ENCODE measurements at places on chromosomes 6 and 20.

DNA sequence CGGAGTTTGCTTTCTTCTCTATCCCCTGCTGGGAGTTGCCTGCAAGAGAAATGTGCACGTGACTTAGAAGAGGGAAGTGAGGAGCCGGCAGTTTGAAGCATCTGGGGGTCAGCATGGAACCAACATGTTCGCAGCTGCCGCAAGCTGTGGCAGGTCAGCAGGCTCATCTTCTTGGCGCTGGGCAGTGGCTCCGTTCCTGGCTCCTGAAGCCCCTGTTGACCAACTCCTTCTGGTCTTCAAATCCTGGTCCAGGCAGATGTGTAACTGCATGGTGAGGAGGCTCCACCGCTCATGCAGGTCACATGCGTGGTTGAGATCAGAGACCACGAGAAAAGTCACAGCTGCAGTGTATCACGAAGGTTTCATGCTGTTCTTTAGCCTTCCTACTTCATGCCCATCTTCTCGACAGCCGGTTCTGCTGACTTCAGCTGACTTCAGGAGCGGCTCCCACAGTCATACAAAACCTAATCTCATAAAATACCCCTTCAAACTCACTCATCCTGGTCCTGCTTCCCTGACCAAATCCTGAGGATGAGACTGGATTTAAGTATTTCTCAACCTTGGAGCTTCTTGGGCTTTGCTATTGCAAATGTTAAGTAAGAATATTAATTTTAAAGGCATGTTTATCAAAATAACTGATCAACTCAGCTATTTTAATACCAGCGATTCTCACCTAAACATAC, 44.9 kb upstream of the BCAS1 start:
- DNase-seq, result no peak

DNA sequence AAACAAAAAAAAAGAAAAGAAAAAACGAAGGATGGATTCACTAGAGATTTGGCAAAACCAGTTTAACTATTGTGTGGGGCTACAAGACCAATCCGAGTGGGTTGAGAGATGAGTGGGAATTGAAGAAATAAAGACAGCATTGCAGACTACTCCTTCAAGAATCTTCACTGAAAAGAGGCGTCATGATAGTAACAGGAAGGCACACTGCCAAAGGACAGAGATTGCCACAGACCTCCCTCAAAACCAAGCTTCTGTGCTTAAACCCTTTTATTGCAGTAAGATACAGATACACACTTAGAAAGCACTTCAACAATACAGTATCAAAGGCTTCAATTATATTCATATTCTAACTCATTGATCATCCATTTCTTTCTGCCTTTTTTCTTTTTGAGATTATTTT, 103.9 kb downstream of the IPCEF1 start:
- DNase-seq, result no peak

DNA sequence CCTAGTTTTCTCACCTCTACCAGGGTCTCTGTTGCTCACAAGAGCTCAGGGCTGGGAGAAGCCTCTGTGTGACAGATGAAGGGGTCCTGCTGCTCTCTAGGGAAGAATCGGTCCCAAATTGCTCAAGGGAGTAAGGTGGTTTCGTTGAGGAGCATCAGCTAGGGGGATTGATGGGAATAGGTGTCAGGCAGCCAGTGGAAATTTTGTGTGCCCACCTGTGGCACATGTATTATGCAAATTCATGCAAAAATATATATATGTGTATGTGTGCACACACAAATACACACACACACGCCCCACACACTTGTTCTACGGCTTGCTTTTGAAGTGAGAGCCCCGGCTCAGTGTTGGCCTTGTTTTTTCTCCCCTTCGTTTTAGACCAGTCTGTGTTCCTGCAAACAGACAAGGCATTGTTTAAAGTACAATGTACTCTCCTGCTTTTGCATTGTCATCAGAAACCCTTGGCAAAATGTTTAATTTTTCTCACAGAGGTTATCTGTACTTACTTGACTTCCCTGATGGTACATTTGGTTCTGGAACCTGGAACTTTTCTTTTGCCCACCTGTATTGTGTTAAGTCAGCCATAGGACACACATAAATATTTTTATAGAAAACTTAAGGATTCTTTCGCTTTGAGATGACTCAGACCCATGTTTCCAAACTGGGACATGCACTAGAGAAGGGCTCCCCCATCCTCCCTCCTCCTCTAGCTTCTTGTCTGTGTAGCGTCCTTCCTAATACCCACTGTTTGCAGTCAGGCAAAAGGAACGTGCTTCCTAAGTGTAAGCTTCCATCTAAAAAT, 26.7 kb downstream of the FOXO3 start:
- DNase-seq, result no peak

GRCh38 chr20:38538789-38539188, 42.2 kb upstream of the ADIG start:
- DNase-seq, result no peak

GRCh38 chr6:25640446-25640845, 11.6 kb upstream of the SCGN start:
- no peak for DNase-seq

DNA sequence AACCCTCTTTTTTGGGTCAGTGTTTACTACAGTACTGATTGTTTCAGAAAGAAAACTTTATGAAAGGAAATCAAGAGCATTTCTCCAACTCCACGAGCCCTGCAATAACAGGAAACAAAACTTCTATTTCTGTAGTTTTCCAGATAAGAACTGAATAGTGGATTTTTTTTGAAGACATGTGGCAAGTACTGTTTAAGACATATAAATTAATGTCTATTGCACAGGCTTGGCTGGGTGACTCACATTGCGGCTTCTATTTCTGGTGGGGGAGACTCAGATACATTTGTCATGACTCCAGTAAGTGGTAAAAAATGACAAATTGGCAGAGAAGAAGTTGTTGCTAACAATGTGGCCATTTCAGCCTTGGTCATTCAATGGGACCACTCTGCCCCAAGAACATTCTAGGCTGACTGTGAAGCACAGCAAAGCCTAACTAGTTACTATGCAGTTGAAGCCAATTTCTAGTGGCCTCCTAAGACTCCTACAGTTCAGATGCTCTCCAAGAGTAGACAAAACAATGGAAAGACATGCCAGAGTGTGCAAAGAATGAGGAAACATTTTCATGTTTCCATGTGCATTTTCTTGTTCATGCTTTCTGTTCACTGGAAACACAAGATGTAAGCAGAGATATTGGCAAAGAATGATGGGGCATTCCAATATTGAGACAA, 200.9 kb downstream of the EDN1 start:
- DNase-seq, result no peak
